Sciatic nerve (tissue), 2 donors: ENCODE measurements at places on chromosomes 7 and 10.

GRCh38 chr10:123101872-123102271 is 33.9 kb upstream of the HMX3 start:
- no peak for DNase-seq

GRCh38 chr10:97426776-97427570 is 982 bp downstream of the PGAM1 start:
- no peak for DNase-seq

GRCh38 chr10:59648711-59649201 is 60.9 kb downstream of the SLC16A9 start:
- DNase-seq = no peak

GRCh38 chr7:130385600-130386066 is 5.3 kb downstream of the CPA1 start:
- DNase-seq = no peak

GRCh38 chr10:15869935-15870334 is 9.6 kb upstream of the MINDY3 start:
- no peak for DNase-seq

DNA sequence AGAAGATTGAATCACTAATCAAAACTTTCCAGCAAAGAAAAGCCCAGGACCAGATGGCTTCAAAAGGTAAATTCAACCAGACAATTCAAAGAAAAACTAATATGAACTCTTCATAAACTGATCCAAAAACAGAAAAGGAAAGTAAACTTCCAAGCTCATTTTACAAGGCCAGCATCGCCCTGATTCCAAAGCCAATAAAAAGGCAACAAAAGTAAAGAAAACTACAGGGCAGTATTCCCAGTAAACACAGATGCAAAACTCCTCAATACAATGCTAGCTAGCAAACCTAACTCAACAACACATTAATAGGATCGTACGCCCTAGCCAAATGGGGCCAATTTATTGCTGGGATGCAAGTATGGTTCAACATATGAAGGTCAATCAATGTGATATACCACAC is 53.1 kb downstream of the RNF32 start:
- no peak for DNase-seq

- no peak for DNase-seq
Observed at GRCh38 chr7:11540271-11540761, 291.7 kb downstream of the THSD7A start.

GRCh38 chr10:132520177-132520811 is 17.3 kb upstream of the INPP5A start:
- peak; percentile 73 for DNase-seq

GRCh38 chr10:13161857-13162271 is 506 bp downstream of the MCM10 start:
- no peak for DNase-seq

DNA sequence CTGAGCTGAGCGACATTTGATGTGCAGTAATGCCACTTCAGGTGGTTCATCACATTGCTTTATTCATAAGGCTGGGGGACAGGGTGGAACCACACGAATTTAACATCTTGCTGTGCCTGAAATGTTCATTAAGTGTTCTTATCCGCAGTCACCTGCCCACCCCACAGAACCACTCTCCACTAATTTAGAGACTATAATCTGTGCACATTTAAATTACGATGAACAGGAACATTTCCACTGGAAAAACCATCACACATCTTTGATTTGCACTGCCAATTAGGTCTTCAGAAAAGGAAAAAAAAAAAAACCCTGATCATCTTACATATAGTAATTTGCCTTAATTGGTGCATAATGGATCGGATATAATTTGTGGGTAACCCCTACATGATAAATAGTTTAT is 2.3 kb downstream of the CDCA7L start:
- no peak for DNase-seq

DNA sequence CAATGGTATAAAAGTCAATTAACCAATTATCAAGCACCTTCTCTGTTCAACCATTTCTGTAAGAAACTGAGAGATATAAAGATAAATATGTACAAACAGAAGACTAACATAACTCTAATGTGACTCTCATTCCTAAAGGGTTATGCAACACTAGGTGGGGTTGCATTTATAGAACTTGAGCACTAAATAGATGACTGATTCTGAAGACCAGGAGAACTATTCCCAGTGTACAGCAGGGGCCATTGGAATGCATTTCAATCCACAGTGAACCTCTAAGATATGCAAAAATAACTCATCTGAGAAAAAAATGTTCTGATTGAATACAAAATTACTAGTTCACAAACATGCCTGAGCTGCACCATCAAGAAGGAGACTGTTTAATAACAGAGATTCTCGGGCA is 341.2 kb upstream of the STEAP1 start:
- no peak for DNase-seq

DNA sequence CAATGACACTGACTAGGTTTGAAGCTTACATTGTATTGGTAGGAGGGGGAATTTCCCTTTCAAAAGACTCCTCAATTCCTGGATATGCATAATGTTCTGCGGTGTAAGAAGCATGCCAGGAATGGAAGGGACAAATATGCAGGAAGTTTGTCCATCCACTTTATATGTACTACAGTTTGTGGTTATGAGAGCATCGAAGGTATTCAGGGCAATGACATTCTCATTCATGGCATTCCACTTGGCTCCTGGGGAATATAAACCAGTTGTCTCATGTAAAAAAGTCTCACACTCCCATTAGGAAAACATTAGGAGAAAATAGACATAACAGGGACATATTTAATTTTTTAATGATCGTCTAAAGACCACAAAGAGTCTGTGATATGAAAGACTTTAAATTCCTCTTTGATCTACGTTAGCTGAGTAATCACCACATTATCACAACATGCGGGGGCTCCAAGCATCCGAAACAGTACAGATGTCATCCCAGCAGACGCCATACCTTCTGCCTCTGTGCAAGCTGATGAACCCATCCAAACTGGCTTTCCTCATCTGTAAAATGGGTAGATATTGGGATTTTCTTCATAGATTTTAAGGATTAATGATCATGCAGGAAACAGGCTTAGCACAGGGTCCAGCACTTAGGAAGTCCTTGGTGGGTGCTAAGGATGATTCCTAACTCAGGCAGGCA is 675.3 kb downstream of the INHBA start:
- DNase-seq = no peak

- no peak for DNase-seq
Observed at GRCh38 chr10:113003052-113003451, 53.0 kb downstream of the TCF7L2 start.

- DNase-seq = no peak
Observed at GRCh38 chr7:5330288-5330687, 47.5 kb downstream of the SLC29A4 start.

DNA sequence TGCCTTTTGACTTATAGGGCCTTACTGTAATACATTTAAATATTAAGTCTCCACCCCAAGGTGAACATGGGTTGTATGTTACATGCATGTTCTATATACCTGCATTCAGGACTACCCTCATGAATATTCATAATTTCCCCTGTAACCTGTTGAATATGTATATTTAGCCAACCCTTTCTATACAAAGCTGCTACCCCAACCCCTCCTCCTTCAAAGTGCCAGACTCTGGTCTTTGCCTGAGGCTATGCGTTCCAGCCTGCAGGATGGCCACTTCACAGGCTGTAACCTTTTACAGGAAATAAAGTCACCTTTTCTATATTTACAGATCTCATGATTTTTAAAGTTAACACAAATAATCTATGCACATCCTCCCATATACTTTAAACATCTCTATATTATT is 10.1 kb upstream of the UNC5B start:
- peak; percentile 7 for DNase-seq

DNA sequence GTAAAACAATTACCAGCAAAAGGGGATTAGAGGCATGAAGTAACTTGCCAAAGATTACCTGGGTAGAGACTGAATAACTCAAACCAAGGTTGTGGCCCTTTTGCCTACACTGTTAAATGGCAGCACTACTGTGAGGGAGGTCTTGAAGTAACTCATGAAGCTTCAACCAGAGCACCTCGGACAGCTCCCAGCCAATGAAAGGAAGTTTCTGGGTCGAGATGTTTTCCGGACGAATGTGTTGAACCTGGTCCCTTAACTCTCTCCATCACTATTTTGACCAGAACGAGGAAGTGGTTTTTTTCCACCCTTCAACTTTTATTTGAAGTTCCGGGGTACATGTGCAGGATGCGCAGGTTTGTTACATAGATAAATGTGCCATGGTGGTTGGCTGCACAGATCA is 133.6 kb upstream of the PRKCQ start:
- DNase-seq = no peak

DNA sequence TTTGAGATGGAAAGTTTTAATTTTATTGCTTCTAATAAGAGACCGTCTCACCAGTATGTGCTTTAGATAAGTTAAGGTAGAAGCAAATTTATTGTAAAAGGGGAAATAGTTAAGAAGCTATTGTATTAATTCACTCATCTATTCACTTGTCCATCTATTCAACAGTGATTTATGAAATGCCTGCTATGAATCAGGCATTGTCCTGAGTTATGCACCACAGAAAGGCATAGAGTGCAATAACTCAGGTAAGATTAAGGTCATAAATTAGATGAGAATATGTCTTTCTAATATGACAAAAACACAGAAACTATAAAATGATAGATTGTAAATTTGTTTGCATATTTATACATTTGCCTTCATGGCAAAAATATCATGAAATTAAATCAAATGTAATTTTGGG is 379.3 kb upstream of the PCDH15 start:
- no peak for DNase-seq

DNA sequence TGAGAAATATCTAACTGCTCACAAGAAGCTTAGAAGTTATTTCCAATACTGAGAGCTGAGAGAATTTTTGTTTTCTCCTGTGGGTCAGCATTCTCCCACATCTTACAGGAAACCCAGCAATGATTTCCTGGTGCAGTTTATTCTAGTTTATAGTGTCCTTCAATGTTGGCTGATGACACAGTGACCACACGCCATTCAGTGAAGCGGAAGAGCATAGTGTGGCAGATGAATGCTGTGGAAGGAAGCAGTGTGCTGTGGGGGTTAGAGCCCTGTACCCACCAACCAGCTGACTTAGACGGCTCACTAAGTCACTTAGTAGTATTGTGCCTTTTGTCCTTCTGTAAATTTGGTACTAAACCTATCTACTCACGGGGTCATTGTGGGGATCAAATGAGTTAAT is 1.4 kb upstream of the TMEM26 start:
- no peak for DNase-seq

GRCh38 chr7:106281585-106282318 is 3.0 kb downstream of the NAMPT start:
- no peak for DNase-seq

GRCh38 chr10:70772627-70773026 is 12.6 kb downstream of the TBATA start:
- DNase-seq = no peak

- DNase-seq = no peak
Observed at GRCh38 chr7:71308096-71308495, 176.2 kb downstream of the GALNT17 start.
